Central memory CD4-positive, alpha-beta T cell (primary cell): ENCODE measurements at places on chromosomes 1 and 21.

DNA sequence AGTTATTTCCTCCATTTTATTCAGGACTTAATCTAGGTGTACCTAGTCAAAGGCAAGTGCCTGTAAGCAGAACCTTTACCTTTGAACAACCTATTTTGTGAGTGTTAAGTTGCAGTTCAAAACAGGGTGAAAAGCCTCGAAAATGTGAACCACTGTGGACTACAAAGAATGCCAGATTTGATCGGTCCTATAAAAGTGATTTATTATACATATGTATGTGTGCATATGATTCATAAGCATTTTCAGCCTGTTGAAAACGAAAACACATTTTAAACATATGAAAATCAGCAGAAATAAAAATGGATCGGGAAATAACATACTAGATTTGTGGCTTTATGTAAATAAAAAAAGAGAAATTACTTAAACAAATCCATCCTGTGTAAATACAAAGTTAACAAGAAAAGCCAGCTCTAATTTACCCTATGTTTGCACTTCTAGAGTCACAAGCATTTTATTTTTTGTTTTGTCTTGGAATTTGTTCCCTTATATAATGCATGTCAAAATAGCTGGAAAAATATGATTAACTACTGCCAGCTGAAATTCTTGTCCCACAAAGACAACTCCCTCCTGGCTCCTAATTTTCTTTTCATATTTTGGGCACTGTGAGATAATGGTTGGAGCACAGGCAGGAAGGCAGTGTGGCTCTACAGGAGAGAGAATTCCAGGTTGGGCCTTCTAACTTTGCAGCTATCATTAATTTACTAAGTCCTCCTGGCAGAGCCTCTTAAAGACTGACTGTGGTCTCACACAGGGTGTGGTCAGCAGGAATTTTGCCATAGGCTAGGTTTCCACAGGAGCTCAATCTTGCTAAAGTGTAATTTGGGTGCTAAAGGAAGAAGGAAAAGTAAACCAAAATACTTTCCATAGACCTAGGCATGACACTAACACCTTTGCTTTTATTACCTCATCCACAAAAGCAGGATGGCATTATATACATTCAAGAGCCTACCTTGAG lies 70.2 kb upstream of the CDC42BPA start:
- DNase-seq, result no peak

- DNase-seq, result peak; percentile 42
Observed at GRCh38 chr1:45018599-45019230, 6.7 kb downstream of the UROD start.

- peak; percentile 40 for DNase-seq
Observed at GRCh38 chr1:89757532-89757931, 63.3 kb upstream of the LRRC8D start.

DNA sequence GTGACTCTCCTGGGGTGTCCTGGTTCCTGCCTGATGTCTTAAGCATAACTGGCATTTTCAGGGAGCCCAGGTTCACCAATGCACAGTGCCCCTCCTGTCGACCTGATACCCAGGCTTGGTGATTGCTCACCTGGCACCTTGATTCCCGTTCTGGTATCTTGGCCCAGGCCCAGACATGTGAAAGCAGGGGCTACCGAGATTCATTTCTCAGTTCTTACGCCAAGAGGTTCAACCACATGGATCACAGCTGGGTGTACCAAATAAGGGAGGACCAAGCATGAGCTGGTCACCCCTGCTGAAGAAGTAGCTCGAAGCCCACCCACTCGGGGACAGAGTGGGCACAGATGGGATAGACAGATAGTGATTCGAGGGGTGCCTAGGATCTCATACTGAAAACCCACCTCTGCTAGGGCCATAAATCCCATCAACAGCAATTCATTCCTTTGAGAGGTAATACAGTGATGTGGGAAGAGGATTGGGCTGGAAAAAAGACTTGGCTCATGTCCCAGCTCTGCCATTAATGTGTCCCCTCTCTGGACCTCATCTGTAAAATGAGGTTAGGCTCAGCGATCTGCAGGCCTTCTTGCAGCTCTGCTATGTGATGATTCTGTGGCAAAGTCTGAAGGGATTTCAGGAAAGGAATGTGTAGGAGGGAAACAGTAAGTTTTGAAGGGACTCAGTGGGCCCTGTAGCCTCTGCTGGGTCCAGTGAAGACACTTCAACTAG lies 2.7 kb downstream of the EPHX1 start:
- no peak for DNase-seq

GRCh38 chr1:156153362-156153761 lies at the start of gene SEMA4A:
SEMA4A (plus strand) TSS chr1:156153585; CDS start chr1:156154579, 994 bp downstream.
- DNase-seq, result no peak

GRCh38 chr21:31107176-31107785 lies 69.0 kb upstream of the KRTAP19-8 start:
- DNase-seq, result no peak

DNA sequence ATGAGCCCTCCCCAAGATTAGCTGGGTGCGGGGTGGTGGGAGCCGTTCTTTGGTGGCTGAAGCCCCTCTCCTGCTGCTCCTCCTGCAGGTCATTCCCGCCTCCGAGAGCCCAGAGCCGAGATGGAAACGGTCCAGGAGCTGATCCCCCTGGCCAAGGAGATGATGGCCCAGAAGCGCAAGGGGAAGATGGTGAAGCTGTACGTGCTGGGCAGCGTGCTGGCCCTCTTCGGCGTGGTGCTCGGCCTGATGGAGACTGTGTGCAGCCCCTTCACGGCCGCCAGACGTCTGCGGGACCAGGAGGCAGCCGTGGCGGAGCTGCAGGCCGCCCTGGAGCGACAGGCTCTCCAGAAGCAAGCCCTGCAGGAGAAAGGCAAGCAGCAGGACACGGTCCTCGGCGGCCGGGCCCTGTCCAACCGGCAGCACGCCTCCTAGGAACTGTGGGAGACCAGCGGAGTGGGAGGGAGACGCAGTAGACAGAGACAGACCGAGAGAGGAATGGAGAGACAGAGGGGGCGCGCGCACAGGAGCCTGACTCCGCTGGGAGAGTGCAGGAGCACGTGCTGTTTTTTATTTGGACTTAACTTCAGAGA lies 448 bp downstream of the G0S2 start:
- no peak for DNase-seq

- DNase-seq, result peak; percentile 23
Observed at GRCh38 chr1:151282883-151283725, 1.0 kb downstream of the ZNF687 start.

- DNase-seq, result no peak
Observed at GRCh38 chr1:210535761-210536160, 207.1 kb downstream of the HHAT start.

GRCh38 chr1:90273241-90273774 lies 278.4 kb downstream of the ZNF326 start:
- no peak for DNase-seq

DNA sequence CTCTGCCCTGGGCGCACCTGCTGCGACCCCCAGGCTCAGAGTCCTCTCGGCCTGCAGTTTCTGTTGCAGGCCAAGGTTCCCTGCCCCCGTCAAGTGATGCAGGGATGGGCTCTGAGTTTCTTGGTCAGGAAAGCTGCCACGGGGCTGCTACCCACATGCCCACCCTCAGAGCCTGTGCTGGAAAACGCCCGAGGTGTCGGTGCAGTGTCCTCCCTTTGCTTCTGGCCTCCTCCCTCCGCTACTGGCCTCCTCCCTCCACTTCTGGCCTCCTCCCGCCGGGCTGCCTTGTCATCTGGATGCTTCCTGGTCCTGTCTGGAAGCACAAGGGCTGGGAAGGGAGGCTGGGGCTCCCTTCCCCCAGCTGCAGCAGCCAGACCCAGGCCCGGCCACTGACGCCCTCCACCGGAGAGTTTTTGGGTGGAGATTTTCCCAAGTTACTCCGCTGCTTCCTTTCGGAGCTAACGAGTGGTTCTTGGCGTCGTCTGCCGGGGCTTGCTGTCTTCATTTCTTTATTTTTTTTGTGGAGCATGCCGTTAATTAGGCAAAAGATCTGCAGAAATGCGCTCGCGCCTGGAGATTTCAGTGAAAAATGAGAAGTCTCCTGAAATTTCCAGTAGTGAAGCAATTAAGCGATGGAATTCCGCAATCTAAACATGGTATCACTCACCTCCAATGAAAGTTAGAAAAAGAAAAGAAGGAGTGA lies 17.4 kb downstream of the PRDM16 start:
- no peak for DNase-seq

DNA sequence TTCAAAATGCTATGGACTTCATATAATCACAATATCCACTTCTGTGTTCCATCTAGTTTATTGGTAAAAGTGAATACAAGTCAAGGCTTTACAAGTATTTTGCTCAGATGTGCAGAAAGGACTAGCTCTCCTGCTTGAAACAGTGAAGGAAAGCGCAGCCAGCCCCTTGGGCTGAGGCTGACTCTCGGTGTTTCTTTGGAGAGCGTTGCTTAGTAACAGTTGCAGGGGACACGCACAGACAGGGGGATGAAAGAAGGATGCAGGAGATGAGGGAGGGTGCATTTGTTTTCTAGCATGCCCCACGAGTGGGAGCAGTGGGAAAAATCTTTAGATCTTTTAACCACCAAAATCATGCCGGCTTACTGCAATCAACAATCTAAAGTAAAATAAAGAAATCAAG lies 9.1 kb downstream of the PYCR2 start:
- DNase-seq, result no peak

DNA sequence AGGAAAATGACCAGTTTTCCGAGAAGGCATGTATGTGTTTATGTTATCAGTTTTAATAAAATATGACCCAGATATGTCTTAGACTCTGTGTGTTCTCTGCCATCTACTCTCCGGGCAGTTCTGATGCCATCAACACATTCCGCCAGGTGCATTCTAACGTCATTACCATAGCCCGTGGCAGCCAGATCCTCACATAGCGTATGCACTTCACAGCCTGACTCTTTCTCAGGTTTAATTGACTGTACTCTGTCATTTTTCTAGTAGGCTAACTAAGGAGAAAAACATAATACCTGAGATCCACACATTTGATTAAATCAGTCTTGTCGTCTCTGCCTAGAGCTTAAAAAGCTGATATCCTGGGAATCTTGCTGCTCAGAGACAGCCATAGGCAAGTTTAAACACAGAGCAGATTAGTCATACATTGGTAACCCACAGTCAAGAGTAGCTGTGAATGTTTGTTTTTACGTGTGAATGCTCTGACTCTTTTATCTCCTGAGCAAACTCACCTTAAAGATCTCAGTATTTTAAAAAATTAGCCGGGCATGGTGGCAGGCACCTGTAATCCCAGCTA lies 175.9 kb downstream of the GREM2 start:
- DNase-seq, result no peak

- no peak for DNase-seq
Observed at GRCh38 chr1:113812661-113813135, 422 bp upstream of the RSBN1 start.

- DNase-seq, result no peak
Observed at GRCh38 chr1:196466654-196467053, 141.6 kb downstream of the KCNT2 start.

DNA sequence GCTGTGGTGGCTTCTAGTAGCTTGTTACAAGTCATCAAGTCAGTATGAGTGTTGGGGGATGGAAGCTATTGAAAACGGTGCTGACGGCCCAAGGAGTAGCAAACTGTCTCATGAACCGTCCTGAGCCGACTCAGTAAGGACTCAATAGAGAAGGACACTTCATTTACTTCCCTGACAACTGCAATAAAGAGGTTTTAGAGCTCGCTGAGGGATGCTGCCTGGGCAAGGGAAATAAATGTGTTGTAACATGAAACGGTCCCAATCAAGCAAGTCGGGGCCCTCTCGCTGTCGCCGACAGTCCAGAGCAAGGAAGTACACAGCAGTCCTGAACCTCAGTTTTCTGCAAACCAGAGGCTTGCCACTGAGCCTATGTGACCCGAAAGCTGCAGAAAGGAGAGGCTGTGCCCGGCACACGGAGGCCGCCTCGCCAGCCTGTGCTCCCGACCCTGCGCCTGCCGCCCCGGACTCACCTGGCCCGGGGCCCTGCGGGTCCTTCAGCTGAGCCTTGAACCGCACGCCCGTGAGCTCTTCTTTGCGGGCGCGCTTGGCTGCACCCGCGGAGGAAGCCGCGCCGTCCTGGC lies 423 bp downstream of the URB1 start:
- no peak for DNase-seq

DNA sequence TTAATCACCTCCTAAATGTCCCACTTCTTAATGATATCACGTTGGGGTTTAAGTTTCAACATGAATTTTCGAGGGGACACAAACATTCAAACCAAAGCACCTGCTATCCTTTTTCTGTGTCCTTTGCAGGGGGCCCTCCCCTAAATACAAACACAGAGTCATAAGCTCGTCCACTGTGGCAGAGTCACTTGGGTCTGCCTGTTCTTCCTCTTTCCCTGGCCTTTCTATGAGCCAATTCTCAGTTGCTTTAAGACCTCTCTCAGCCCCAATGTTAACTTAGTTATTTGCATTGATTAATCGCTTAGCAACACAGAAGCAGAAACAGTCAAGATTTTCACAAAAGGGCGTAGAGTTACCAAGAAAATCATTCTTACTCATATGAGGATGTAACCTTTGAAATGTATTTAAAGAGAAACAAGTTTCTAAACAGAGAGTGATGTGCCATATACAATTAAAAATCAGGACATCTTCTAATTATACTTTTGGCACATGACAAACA lies 14.9 kb downstream of the APCS start:
- no peak for DNase-seq

- no peak for DNase-seq
Observed at GRCh38 chr21:25776440-25776839, 41.7 kb downstream of the GABPA start.

DNA sequence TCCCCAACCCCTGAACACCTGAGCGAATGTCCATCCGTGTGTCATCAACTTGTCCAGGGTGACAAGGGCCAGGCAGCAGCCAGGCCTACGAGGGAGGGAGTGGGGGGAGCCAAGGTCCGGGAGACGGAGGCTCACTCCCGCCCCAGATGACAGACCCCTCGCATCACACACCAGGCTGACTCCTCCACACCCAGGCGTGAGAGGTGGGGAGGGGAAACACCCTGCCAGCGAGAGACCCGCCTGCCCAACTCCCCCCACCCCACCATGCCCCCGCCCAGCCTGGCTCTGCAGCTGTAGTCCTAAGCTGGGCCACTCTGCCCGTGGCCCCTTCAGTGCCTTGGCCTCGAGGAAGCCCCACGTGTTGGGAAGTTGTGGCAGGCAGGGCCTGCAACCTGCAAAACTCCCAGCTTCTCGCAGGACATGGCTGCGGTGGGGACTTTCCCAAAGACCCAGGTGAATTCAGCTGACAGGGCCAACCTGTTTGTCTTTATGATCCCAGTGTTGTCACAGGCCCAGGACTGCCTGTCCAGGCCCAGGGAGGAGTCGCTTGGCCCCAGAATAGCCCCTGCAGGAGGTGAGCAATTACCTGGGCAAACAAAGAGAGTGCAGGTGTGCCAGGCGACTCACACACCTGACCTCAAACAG lies 62.9 kb downstream of the RIPK4 start:
- DNase-seq, result no peak

DNA sequence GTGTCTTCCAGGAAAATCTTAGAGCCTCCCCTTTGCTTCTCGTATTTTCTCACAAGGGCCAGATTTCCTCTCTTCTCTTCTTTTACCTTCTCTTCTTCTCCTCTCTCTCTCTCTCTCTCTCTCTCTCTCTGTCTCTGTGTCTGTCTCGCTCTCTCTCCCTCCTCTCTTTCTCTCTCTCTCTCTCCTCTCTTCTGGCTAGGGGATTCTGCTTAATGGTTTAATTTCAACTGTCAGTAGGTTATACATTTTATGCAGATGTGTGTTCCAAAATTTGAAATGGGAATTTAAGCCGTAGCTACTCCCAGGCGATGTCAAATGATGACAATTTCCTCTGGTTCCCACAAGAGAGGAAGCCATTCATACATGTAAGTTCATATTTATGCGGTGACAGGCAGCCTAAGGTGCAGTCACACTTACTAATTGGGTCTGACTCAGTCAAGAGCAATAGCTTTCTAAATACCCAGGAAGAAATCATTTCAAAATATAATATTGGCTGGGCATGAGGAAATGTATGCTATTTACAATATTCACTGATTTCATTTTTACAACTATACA lies 1.4 kb downstream of the DSCAM start:
- DNase-seq, result no peak
